Activated CD4-positive, alpha-beta T cell treated with anti-CD3 and anti-CD28 coated beads, Interleukin-2, amount 50 U/mL, for 1 hour (primary cell): ENCODE measurements at places on chromosomes 5 and 9.

GRCh38 chr9:101718192-101718591, 20.3 kb downstream of the GRIN3A start:
- no peak for DNase-seq

GRCh38 chr5:172280929-172281328, 2.6 kb downstream of the UBTD2 start:
- no peak for DNase-seq

- no peak for DNase-seq
Observed at GRCh38 chr5:124182133-124182532, 564.3 kb downstream of the ZNF608 start.

GRCh38 chr5:33241802-33242201, 199.0 kb upstream of the TARS1 start:
- DNase-seq = no peak

DNA sequence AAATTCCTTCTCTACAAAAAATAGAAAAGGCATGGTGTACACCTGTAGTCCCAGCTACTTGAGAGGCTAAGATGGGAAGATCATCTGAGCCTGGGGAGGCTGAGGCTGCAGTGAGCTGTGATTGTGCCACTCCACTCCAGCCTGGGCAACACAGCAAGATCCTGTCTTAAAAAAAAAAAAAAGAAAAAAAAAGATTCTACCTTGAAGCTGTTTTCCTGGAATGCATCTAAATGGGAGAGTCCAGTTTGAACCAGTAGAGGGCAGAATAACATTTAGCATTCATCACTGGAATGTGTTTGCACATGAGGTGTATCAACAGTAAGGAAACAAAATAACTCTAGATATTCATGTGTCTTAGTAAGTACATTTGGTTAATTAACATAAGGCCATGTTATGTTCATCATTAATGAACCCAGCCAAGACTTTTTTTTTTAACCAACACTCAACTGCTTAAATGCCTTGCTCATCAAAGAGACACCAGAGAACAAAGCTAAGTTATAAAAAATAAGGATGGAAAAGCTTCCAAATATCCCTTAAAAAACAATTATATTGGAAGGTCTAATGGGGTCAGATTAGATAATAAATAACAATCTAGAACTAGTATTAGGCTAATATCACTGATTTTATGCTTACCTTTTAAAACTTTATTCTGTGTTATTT, 16.1 kb downstream of the IFNE start:
- DNase-seq = no peak

- no peak for DNase-seq
Observed at GRCh38 chr5:136677217-136677616, 311.9 kb upstream of the TRPC7 start.

DNA sequence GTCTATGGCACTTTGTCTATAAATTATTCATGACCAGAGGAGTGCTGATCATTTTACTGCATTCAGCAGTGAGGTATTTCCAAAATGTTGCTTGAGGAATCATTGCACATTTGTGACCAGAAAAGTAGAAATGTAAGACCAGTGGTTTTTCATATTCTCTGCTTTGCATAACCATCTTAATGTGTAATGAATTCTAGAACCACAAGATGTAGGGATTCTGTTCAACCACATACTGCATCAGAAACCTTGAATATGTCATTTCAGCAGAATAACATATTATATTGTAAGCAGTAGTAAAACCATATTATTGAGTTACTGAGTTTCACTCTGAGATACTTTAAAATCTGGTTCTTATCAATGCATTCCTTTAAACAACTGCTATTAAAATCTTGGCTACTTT, 1243.4 kb downstream of the MAT2B start:
- no peak for DNase-seq

GRCh38 chr9:135561391-135562234, at the start of gene PAEP:
Gene PAEP (plus strand): TSS chr9:135561756.
- DNase-seq = no peak

DNA sequence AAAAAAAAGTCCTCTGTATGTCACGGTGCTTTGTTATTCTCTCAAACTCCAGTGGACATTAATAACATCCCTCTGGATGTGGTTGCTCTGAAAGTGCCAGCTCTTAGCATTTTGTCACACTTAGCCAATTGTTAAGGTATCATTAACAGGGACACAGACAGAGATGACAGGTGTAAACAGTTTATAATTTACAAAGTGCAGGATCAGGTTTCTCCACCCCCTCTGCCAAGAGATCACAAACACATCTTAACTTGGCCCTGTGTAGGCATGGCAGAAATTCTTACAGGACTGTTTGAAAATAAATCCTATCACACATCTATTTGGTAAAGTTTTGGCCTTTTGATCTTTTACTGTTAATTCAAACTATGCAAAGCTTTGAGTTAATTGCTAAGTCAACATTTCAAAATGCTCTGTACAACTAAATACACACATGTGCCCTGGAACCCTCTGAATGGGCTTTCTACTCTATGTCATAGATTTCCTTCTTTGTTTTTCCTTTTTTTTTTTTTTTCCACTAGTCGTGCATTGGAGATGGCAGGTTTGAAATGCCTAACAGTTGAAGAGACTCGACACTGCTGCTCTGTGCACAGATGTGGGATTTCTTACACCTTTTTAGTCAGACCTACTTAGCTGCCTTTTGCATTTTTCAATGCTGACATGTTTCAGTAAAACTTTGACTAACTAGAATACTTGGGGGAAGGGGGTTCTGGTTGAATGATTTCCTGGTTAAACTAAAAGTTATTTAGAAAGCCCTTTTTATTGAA, 41.7 kb downstream of the SEMA6A start:
- DNase-seq = no peak

GRCh38 chr5:149273950-149274349, 2.3 kb downstream of the AFAP1L1 start:
- DNase-seq = no peak

DNA sequence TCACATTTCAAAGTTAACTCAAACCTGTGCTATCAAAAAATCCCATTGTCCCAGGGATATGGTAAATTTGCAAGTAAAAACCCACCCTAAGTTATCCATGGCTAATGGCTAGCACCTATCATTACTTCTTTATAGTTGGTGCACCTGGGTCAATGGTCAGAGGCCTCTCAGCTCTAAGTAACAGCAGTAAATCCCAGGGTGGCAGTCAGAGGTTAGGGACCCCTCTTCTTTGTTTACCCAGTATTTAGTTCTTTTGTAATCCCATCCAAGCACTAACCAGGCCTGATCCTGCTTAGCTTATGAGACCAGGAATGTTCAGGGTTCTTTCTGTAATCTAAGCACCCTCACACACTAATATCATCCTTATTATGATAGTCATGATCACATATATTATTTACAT, 52.1 kb upstream of the WWC1 start:
- no peak for DNase-seq

DNA sequence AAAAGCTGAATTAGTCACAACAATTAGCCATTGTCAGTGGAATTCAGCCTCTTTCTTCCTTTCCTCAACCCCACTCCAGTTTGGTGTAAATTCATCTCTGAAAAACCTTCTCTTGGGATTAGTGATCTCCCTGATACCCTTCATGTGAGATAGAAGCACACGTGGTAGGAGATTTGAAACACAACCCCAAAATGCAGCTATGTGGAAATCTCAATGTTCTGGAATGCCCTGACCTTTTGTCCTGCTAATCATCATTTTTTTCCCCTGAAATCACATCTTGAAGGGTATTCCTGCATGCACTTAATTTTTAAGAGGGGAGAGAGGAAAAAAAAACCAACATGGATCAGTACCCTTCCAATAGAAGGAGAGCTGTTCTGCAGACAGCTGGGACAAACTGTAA, 612.6 kb downstream of the EBF1 start:
- DNase-seq = no peak

DNA sequence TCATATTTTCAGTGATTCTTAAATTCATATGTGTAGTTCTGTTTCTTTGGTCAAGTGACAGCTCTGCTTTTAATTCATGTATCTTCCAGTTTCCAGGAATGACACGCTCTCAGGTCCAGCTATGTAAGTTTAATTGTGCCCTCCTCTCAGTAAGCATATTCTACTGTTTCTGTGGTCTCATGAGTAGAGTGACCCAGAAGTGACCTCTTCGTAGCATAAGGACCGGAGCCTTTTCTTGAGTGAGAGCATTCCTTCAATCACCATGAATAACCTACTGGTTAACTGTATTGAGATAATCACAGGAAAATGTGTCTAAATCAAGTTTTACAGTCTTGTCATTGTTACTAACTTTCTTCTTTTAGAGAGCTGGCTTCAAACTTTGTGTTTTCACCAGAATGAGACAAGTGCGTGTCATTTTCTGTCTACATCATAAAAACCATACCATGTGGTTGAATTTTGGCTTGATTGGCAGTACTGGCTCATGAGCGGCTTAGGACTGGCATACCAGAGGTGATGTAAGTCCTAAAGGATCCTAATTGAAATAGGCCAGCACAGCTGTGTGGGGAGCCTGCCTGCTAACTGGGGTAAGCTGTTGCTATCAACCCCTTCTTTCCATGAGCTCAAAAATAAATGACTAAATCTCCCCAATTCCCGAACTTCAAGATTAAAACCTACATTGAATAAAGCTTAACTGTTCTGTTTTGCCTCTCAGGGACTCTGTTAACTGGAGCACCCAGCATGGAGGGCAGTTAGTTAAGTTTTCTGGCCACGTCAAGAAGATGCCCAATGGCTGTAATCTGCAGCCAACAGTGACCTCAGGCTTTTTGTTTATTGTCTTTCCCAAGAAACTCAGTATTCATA, 4.8 kb downstream of the ADAMTSL1 start:
- no peak for DNase-seq

DNA sequence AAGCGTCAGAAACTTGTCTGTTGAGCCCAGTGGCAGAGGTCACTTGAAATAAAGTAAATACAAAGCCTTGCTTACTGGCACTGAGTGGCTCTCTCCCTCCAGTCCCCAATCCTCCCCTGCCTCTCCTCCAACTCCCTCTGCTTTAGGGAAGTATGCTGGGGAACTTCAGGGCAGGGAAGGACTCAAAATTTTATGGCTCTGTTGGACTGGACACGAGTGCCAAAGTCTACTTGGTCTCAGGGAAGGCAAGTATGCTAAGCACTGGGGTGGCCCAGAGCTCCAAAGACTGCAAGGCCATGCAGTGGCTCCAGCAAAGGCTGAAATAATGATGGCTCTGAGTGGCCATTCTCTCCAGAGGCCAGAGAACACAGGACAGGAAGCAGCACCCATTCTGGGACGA, 9.6 kb downstream of the PLGRKT start:
- no peak for DNase-seq

DNA sequence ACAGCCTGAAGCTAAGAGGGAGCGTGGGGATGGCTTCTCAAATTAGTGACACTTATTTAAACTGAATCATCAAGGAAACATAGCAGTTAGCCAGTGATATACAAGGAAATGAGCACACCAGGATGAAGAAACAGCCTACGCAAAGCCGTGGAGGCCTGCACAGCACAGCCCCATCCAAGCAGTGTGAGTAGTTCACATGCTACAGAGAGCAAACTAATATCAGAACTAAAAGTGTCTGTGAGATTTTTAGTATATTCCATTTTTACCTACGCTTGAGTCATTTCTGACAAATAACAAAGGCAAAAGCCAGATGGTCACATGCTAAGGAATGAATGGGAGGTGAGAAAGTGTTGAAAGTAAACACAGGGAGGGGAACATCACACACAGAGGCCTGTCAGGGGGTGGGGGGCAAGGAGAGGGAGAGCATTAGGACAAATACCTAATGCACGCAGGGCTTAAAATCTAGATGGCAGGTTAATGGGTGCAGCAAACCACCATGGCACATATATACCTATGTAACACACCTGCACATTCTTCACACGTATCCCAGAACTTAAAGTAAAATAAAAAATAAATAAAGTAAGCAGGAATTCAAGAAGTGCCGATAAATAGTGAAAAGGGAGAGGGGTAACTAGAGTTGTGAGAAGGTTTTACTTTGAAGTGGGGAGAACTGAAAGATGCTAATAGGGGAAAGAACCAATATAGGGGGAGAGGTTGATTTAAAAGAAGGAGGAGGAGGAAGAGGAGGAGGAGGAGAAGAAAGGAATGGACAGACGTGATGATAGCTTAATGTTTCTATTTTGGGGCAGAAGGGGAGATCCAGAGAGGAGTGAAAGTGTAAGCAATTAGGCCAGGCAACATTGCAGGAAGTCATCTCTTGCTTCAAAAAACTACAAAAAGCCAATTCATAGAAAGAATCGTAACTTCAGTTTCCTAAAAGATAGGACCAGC, 100.9 kb upstream of the PTGER4 start:
- no peak for DNase-seq

GRCh38 chr5:37847978-37848425, 8.2 kb upstream of the GDNF start:
- no peak for DNase-seq

- DNase-seq = no peak
Observed at GRCh38 chr5:7493622-7494021, 97.7 kb downstream of the ADCY2 start.

GRCh38 chr5:159533197-159533596, 202.9 kb upstream of the IL12B start:
- no peak for DNase-seq

DNA sequence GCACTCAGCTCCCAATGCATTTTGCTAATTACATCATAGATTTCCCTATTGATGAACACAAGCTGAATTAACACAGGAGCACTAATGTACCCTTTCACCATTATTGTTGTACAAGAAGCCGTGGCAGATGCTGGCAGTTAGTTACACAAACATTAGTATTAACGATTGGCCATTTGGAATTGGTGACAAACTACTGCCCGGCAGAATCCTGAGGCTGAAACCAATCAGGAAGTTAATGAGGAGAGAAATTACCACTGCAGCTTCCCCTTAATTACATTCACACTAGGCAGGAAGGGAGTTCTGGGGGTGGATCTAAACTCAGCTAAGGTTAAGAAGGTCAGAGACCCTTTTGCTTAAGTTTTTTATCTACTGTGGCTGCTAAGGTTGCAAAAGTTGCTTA, 9.6 kb upstream of the DMRT3 start:
- no peak for DNase-seq

DNA sequence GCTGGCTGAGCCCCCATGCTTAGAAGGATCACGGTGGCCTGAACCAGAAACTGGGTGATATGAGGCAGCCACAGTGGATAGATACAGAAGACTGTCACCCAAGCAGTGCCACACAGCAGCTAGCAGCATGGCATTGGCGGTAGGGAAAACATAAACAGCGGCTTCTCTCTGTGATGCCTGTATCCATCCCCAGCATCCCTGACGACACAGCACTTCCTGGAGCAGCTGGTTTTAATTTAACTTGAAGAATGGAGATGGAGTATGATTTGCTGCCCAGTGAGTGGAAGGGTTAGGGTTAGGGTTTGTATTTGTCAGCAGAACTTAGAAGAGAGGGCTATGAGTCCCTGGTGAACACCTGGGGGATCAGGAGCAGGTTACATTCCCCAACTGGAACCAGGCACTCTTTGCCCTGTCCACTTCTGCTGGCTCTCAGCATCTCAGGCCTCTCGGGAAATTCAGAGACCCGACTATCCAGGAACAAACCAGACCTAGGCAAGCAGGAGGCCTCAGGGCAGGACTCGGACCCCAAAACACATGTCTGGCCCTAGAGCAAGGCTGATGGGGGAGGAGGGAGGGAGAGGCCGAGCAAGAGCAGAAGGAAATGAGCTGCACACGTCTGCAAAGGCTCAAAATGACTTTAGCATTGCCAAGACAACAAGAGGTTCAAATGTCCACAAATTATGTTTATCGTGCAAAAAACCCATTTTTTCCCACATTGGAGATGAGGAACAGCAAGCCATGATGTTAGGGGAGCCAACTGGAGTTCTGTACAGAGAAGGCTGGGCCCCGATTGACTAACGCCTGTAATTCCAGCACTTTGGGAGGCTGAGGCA, 6.5 kb upstream of the GGTA1 start:
- DNase-seq = no peak
